HEK293T (cell line): ENCODE measurements at places on chromosomes 1 and 21.

DNA sequence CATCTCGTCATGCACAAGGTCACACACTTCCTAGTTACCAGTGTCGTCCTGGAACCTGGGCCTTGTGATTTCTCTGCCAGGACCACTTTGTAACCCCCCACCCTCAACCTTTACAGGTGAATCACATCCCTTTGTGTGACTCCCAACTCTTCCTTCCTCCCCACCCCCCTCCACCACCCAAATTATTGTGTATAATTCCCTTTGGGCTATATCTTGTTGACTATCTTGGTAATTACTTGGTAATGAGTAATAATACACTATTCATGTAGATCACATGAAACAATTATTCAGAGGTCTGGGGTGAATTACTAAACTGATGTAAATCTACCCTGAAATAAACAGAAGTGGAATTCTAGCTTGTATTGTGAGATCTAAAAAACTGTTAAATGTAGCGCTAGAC is 1.7 kb downstream of the KCNK1 start:
- no peak for DNase-seq

DNA sequence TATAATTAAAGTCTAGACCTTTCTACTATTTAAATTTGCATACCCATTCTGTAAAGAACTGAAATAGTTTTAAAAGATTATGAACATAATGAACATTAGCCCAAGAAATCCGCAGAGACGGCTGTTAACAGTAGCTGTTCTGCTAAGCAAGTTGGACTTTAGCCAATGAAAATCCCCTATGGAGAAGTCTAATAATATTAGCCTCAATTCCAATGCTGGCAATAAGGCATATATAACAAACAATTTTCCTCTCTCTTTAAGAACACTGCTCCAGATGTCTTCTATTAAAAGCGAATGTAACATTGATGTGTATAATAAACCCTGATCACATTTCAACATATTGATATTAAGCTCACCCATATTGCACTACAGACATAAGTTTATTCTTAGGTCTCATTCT is 221.3 kb upstream of the KCTD3 start:
- no peak for DNase-seq

GRCh38 chr1:46812996-46813857 is 14.4 kb downstream of the CYP4B1 start:
- no peak for DNase-seq

DNA sequence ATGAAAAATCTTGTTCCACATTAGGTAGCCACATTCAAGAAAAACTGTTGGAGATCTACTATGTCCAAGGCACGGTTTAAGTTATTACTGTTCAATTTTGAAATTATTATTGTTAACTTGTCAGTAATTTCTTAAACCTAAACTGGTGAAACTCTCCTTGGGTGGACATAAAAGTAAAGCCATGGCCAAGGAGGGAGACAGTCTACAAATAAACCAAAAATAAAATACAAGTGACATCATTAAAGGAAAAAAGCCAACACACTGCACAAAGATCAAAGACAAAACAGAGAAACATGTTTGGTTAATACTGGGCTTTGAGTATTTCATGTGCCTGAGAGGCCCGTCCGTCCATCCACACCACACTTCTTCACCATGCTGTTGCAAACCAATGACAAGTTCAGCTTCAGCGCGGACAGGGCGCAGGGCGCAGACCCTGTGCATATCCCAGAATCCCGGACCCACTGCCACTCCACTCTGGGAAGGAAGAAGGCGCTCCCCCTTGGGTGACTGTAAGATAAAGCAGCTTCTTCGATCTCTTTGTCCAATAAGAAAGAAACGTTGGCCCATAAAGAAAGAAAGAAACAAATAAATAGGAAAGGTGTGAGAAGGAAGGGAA is 918 bp upstream of the RASAL2 start:
- DNase-seq: peak; percentile 58

GRCh38 chr21:43192501-43193081 is 23.8 kb downstream of the CRYAA start:
- no peak for DNase-seq
